ENCODE measurements at places on chromosomes 3 and 15. TPM values are rescaled to one million over a fixed set of nuclear protein-coding genes. Genes with fewer than 3 reads are reported as not detected.

PPM1M gene
- total RNA-seq = 104 TPM

GXYLT2 gene
- total RNA-seq = not detected

CCR8 gene
- 0.36 TPM for total RNA-seq

SLC2A2 gene
- total RNA-seq = not detected

PPP1R14D gene
- total RNA-seq = not detected

COL6A6 gene
- not detected for total RNA-seq

ADAMTS17 gene
- total RNA-seq = 8.9 TPM

CISH gene
- 389 TPM for total RNA-seq

BOC gene
- not detected for total RNA-seq

TMEM40 gene
- not detected for total RNA-seq

OR5K4 gene
- not detected for total RNA-seq

FES gene
- 12.9 TPM for total RNA-seq

TMCO5A gene
- not detected for total RNA-seq

LIPC gene
- total RNA-seq = 0.78 TPM

RNF13 gene
- total RNA-seq = 36.7 TPM

ACKR4 gene
- total RNA-seq = not detected

SECISBP2L gene
- 31.0 TPM for total RNA-seq
